ENCODE measurements at places on chromosomes 7 and 10. TPM values are rescaled to one million over a fixed set of nuclear protein-coding genes. Genes with fewer than 3 reads are reported as not detected.
A peak's percentile ranks its signal among the peaks of the same experiment; 100 is the strongest.

The POU6F2 gene
- total RNA-seq = 0.45 TPM

The PALD1 gene
- 2.0 TPM for total RNA-seq

The SYPL1 gene
- total RNA-seq = 59.7 TPM

The ANKRD1 gene
- 913 TPM for total RNA-seq

The EVX1 gene
- not detected for total RNA-seq

The RARRES2 gene
- 19.4 TPM for total RNA-seq

The SEMA3A gene
- total RNA-seq = 31.3 TPM

The IGF2BP3 gene
- 69.9 TPM for total RNA-seq

The CDNF gene
- 2.0 TPM for total RNA-seq

The LRRC4 gene
- 4.5 TPM for total RNA-seq

The MSS51 gene
- 0.87 TPM for total RNA-seq

The UFSP1 gene
- total RNA-seq = 3.3 TPM

DNA sequence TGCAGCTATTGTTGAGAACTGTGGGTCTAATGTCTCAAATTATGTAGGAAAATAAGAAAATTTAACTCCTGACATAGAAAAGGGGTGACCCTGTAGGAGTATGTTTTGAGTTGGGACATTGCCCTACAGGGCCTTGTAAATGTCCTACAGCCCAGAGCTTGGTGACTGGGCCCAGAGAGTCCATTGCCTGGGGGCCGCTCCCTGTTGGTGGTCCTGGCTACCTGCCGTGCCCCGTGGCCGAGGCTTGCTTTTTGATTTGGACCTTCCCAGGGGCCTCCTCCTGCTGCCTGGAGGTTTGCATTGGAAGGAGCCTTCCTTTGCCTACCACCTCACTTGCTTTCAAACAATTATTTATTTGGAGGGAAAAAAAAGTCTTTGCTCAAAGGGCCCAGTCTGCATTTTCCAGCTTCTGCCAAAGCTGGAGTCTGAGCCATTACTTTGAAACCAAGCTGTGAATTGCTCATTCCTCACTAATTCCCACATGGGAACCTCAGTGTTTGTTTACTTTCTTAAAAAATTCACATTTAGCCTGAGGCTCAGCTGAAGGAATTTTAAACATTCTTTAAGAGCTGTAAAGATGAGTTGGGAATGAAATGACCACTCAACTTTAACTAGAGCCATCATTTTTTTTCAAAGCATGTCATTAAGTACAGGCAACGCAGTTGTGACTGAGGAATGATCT lies 355.0 kb downstream of the GLRX3 start:
- no peaks in the 10 kb centered on the region for H3K27me3 ChIP-seq
- H3K27ac ChIP-seq = no peak overlapping the region
- DNase-seq = no peak
- H3K4me1 ChIP-seq = no peaks in the 10 kb centered on the region

DNA sequence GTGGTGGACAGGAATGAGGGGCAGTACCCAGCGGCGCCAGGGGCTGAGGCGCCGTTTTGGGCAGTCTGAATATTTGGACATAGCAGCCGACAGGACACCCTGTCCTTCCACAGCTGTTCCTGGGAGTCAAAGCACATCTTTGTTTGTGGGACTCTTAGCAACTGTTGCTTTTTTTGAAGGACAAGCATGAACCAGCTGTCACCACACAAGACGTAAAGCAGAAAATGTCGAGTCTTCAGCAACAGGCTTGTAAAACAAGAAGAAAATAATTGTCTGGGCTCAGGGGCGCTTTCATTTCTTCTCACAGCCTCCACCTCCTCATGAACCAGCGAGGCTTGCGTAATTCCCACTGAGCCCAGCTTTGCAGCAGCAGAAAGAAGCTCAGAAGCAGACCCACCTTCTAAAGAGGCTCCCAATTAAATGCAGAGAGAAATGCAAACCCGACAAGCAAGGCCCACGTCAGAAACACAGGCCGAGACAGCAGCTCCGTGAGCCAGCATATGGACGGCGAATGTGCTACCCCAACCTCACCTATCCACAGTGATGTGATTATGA lies 68.9 kb upstream of the DNAAF5 start:
- H3K4me1 ChIP-seq = no peaks in the 10 kb centered on the region
- DNase-seq = no peak
- no peak overlapping the region for H3K27ac ChIP-seq
- no peak overlapping the region for H3K4me3 ChIP-seq
- no peaks in the 10 kb centered on the region for H3K27me3 ChIP-seq

GRCh38 chr10:113549856-113550255 lies 3.0 kb upstream of the HABP2 start:
- no peaks in the 10 kb centered on the region for H3K27me3 ChIP-seq
- no peaks in the 10 kb centered on the region for H3K36me3 ChIP-seq
- H3K4me1 ChIP-seq = peaks cover 4% of the 10 kb centered on the region
- no peak for DNase-seq
- no peak overlapping the region for H3K4me3 ChIP-seq

DNA sequence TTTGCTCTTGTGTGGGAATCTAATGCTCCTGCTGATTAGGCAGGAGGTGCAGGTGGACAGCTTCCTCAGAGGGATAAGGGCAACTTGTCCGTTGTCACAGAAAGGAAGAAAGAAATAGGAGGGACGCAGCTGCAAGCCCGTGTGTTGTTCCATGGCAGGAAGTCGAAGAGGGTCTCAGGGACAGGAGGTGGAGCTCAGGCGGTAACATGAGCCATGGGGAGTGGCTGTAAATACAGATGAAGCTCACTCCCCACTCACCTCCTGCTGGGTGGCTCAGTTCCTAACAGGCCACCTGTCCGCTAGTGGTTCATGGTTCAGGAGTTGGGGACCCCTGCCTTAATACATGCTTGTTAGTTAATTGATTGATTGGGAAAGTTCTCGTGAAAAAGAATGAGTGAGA lies 101.7 kb upstream of the SFMBT2 start:
- no peak overlapping the region for H3K27ac ChIP-seq
- H3K36me3 ChIP-seq = no peaks in the 10 kb centered on the region
- no peak for DNase-seq
- no peak overlapping the region for H3K4me3 ChIP-seq
- H3K4me1 ChIP-seq = no peaks in the 10 kb centered on the region
- H3K27me3 ChIP-seq = peaks cover 8% of the 10 kb centered on the region

DNA sequence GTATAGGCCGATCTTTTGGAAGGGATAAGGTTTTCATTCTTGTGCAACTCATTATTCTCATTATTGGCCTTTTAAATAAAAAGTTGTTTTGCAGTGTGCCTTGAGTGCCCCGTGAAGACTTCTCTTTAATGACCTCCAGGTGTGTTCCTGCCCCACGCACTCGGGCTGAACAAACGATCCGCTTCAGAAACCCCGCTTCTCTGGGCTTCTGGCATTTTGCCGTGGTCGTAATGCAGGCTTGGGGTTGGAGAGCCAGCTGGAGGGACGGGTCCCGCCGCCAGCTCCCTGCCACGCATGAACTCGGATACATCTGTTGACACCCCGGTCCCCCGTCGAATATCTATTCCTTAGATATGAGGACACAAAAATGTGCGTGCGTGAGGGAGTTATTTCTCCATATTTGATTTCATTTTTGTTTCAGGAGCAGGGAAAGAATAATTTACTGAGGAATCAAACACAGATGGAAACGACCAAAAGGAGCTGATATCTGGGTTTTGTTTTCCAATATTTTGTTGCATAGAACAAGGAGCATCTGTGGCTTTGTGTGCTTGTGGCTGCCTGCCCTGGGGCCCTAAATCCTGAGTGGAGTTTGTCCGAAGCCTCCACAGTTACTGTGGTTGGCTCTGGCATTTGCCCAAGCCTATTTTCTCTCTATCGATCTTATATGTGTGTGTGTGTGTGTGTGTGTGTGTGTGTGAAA lies 17.0 kb upstream of the TTYH3 start:
- H3K27me3 ChIP-seq = peaks cover 23% of the 10 kb centered on the region
- peak overlapping the region; percentile 1 for H3K4me3 ChIP-seq
- H3K36me3 ChIP-seq = no peaks in the 10 kb centered on the region
- no peak overlapping the region for H3K27ac ChIP-seq
- no peak for DNase-seq

DNA sequence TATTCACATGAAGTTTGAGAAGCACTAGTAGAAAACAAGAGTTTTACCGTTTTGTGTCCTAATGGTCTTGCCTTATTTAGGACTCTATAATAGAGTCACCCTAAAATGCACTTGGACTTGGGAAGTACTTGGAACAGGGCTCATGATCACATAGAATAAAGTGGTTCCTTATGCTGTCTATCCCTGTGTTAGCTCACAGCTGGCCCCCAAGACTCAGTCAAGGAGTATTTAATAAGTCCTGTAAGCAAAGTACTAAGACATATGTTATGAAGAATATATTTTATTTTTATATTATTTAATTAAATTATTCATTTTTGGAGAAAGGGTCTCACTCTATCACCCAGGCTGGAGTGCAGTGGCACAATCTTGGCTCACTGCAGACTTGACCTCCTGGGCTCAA lies 54.5 kb downstream of the XRCC2 start:
- H3K27me3 ChIP-seq = peaks cover 2% of the 10 kb centered on the region
- no peak overlapping the region for H3K4me3 ChIP-seq

- no peak overlapping the region for H3K4me3 ChIP-seq
- DNase-seq = peak; percentile 10
- no peak overlapping the region for H3K27ac ChIP-seq
- H3K4me1 ChIP-seq = no peaks in the 10 kb centered on the region
Measured at GRCh38 chr7:23863209-23863787, 153.3 kb downstream of the STK31 start.

GRCh38 chr10:74683067-74683466 lies 143.3 kb upstream of the KAT6B start:
- H3K4me3 ChIP-seq = no peak overlapping the region
- H3K27ac ChIP-seq = no peak overlapping the region
- H3K27me3 ChIP-seq = no peaks in the 10 kb centered on the region
- H3K36me3 ChIP-seq = peaks cover 3% of the 10 kb centered on the region

- no peaks in the 10 kb centered on the region for H3K36me3 ChIP-seq
- no peak for DNase-seq
- no peaks in the 10 kb centered on the region for H3K27me3 ChIP-seq
- peaks cover 10% of the 10 kb centered on the region for H3K4me1 ChIP-seq
Measured at GRCh38 chr10:96968682-96969423, 136.8 kb downstream of the LCOR start.

GRCh38 chr10:62480196-62480595 lies 106.0 kb downstream of the ZNF365 start:
- no peak overlapping the region for H3K4me3 ChIP-seq
- no peaks in the 10 kb centered on the region for H3K36me3 ChIP-seq
- no peaks in the 10 kb centered on the region for H3K27me3 ChIP-seq

GRCh38 chr10:44619521-44619920 lies 234.6 kb upstream of the CXCL12 start:
- DNase-seq = no peak
- no peaks in the 10 kb centered on the region for H3K27me3 ChIP-seq
- no peak overlapping the region for H3K4me3 ChIP-seq
- no peak overlapping the region for H3K27ac ChIP-seq
- H3K4me1 ChIP-seq = no peaks in the 10 kb centered on the region

DNA sequence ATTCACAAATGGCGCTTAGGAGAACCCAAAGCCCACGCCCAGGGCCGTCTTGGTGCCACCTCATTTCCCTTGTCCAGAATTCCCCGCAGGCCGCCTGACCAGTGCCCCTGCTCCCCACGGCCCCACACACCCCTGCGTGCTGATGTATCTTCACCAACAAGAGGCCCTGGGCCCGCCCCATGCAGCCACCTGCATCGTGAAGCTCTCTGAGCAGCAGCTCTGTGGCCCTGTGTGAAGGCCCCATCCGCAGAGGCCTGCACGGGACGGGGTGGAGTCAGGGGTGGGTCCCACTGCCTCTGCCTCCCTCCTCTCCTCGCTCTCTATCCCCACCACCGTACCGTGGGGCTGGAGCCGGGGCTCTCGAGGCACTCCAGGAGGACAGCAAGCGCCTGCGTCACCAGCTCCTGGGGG lies 14.7 kb downstream of the BRAT1 start:
- no peak for DNase-seq
- no peaks in the 10 kb centered on the region for H3K27me3 ChIP-seq
- H3K4me3 ChIP-seq = no peak overlapping the region
- no peaks in the 10 kb centered on the region for H3K4me1 ChIP-seq
- no peak overlapping the region for H3K27ac ChIP-seq

- DNase-seq = no peak
- no peaks in the 10 kb centered on the region for H3K4me1 ChIP-seq
- no peak overlapping the region for H3K27ac ChIP-seq
- H3K27me3 ChIP-seq = no peaks in the 10 kb centered on the region
Measured at GRCh38 chr7:22329816-22330524, 27.0 kb downstream of the RAPGEF5 start.

- H3K4me1 ChIP-seq = no peaks in the 10 kb centered on the region
- H3K27me3 ChIP-seq = peaks cover 18% of the 10 kb centered on the region
- H3K4me3 ChIP-seq = no peak overlapping the region
- no peak for DNase-seq
Measured at GRCh38 chr10:6056411-6057135, 5.6 kb downstream of the IL2RA start.

DNA sequence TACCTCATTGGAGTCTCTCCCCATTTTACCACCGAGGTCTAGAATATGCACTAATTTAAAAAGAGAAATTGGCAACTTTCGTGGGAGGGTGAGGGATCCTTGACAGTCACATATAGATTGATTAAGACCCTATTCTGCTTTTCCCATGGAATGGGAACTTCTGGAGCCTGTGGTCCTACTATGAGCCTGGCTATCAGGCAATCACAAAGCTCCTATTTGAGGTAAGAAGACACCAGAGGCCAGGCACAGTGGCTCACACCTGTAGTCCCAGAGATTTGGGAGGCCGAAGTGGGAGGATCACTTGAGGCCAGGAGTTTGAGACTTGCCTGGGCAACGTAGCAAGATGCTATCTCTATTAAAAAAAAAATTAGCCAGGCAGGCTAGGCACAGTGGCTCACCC lies 104.7 kb upstream of the CCNY start:
- DNase-seq = no peak
- H3K4me3 ChIP-seq = no peak overlapping the region
- no peaks in the 10 kb centered on the region for H3K27me3 ChIP-seq

GRCh38 chr7:87001214-87001613 lies 58.2 kb downstream of the ELAPOR2 start:
- H3K4me1 ChIP-seq = peaks cover 20% of the 10 kb centered on the region
- no peaks in the 10 kb centered on the region for H3K27me3 ChIP-seq
- peak overlapping the region; percentile 23 for H3K27ac ChIP-seq

- H3K4me3 ChIP-seq = no peak overlapping the region
- DNase-seq = peak; percentile 36
- no peaks in the 10 kb centered on the region for H3K36me3 ChIP-seq
- no peak overlapping the region for H3K27ac ChIP-seq
Measured at GRCh38 chr7:15937571-15937970, 251.1 kb upstream of the MEOX2 start.

DNA sequence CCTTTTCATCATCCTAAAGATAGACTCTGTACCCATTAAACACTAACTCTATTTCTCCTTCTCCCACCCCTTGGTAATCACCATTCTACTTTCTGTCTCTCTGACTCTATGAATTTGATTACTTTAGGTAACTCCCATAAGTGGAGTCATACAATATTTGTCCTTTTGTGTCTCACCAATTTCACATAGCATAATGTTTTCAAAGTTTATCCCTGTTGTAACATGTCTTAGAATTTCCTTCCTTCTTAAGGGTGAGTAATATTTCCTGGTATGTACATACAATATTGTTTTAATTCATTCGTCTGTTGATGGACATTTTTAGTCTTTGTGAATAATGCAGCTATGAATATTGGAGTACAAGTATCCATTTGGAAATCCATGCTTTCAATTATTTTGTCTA lies 50.9 kb upstream of the CDCA7L start:
- no peak overlapping the region for H3K4me3 ChIP-seq
- no peaks in the 10 kb centered on the region for H3K36me3 ChIP-seq
- DNase-seq = no peak

Measured in astrocyte (in vitro differentiated cells and primary cell).